Activated B cell treated with CpG ODN at 0.5 μM for 24 hours (primary cell): ENCODE measurements at places on chromosomes 6 and 20.

GRCh38 chr6:32816746-32817204 is at the start of gene HLA-DOB:
Gene HLA-DOB, minus strand, starts transcription at chr6:32817002. Its CDS starts 51 bp downstream, at chr6:32816951.
- peaks cover 45% of the 10 kb centered on the region for H3K36me3 ChIP-seq
- DNase-seq = no peak
- peaks cover 96% of the 10 kb centered on the region for H3K4me1 ChIP-seq

- H3K27me3 ChIP-seq = no peaks in the 10 kb centered on the region
- peaks cover 25% of the 10 kb centered on the region for H3K36me3 ChIP-seq
- peaks cover 16% of the 10 kb centered on the region for H3K4me1 ChIP-seq
- H3K4me3 ChIP-seq = peak overlapping the region; percentile 94
Observed at GRCh38 chr6:31805939-31806469, 762 bp downstream of the LSM2 start.

- DNase-seq = peak; percentile 37
- no peaks in the 10 kb centered on the region for H3K36me3 ChIP-seq
- peaks cover 80% of the 10 kb centered on the region for H3K27me3 ChIP-seq
- peak overlapping the region; percentile 63 for H3K27ac ChIP-seq
- H3K4me1 ChIP-seq = peaks cover 85% of the 10 kb centered on the region
- H3K4me3 ChIP-seq = peak overlapping the region; percentile 61
Observed at GRCh38 chr20:38726804-38727606, 2.7 kb downstream of the SLC32A1 start.

DNA sequence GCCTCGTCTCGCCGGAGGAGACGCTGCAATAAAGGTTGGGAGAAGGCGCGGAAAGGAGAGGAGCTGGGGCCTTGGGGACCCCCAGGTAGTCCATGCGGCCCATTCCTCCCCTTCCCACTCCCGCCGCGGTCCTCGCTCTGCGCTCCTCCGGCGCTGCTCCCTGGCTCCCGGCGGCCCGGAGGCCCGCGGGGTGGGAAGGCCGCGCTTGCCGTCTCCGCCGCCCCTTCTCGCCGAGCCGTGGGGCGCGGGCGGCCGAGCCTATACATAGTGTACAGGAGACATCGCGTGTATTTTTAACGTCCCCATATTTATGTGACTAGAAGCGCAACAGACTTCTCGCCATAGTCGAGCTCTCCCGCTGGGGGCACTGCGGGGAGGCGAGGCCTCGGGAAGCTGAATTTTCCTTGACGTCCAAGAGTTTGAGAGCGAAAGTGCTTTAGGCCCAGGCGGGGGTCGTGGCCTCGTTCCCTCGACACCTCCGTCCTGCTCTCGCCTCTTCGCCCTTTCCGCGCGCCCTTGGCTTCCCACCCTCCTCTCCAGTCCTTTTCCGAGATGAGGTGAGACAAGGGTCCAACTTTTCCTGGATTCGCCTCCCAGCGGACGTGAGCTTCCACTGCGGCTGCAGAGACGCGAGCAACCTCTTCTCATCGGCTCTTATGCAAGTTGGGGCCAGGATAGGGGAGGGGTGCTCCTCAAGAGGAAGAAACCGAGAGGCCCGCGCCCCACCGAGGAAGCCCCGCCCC is 29.0 kb downstream of the SLC12A5 start:
- no peak overlapping the region for H3K27ac ChIP-seq
- DNase-seq = no peak
- peaks cover 29% of the 10 kb centered on the region for H3K27me3 ChIP-seq

- H3K4me3 ChIP-seq = no peak overlapping the region
- no peak overlapping the region for H3K27ac ChIP-seq
- H3K27me3 ChIP-seq = no peaks in the 10 kb centered on the region
- H3K4me1 ChIP-seq = peaks cover 4% of the 10 kb centered on the region
- no peak for DNase-seq
- no peaks in the 10 kb centered on the region for H3K36me3 ChIP-seq
Observed at GRCh38 chr20:1015181-1015580, 13.1 kb upstream of the RSPO4 start.

GRCh38 chr6:134624781-134625180 is 306.9 kb upstream of the SGK1 start:
- no peak for DNase-seq
- H3K27me3 ChIP-seq = peaks cover 3% of the 10 kb centered on the region
- no peak overlapping the region for H3K27ac ChIP-seq
- no peaks in the 10 kb centered on the region for H3K36me3 ChIP-seq
- H3K4me1 ChIP-seq = no peaks in the 10 kb centered on the region

DNA sequence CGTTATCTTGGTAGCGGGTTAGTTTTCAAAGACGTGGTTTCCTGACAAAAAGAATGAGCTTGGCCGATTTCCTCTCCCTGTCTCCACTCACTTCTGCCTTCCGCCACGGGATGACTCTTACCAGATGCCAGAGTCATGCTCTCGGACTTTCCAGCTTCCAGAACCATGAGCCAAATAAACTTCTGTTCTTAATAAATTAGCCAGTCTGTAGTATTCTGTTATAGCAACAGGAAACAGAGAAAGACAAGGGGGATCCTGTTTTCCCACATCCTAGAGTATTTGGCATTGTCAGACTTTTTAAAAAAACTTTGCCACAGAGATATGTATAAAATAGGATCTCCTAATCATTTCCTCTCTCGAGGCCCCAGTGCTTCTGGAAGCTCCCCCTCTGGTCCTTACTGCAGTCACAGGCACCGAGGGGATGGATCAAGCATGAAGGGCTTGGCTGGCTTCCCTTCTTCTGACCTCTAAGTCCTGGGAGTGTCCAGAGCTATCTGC is 84.9 kb upstream of the NAA20 start:
- H3K4me1 ChIP-seq = peaks cover 32% of the 10 kb centered on the region
- H3K27me3 ChIP-seq = no peaks in the 10 kb centered on the region
- no peak overlapping the region for H3K4me3 ChIP-seq

DNA sequence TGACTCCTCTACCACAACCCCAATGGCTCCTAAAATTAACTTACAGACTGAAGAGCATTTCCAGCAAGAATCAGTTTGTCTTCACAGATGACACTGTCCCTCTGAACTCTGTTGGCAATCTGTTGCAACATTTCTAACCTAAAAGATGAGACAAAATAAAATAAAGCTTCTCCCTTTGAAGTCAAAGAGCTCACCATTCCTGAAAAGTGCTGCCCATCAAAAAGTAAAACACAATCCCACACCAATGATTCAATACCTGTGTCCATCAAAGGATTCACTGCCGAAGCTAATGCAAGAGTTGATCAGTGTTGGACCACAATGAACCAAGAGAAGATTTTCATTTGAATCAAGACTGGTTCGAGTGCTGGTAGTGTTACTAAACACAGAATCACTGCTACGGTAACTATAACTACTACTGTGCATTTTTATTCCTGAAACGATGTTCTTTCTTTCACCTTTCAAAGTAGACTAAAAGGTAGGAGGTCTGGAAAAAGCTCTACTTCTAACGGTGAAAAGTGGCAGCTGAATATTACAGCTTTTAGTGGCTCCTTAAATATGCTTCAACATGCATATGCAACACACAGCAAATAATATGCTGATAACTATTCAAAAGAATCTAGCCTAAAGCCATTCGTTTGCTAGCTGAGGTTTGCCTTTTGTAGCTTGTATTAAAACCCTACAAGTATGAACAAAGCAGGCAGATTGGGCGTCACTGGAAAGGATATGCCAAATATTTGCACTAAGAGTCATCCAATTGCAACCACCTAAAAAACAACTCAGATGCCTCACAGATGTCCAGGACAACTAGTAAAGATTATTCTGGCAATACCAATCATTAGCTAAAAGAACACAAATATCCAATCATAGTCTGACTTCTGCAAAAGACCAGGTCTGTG is at the start of gene DST:
DST (minus strand) TSS at position 524 of the 896 bp plus-strand sequence.
- no peaks in the 10 kb centered on the region for H3K4me1 ChIP-seq
- no peak for DNase-seq
- H3K36me3 ChIP-seq = no peaks in the 10 kb centered on the region

DNA sequence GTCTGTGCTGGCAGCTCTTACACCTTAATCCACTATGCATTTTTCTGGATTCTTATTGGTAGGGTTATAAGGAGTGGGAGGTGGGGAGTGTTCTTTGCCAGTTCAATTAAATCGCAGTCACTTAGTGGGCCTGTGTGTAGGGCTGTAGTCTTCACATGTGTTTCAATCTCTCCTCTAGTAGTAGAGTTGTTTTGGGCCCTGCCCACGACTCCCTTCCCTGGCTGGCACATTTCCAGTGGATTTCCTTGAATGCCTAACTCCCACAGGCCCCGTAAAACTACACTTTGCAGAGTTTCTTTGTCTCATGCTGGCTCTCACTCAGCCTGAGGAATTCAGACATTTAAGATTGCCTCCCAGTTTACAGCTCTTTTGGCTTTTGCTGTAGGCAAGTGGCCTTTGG is 414.0 kb upstream of the OPRM1 start:
- no peaks in the 10 kb centered on the region for H3K4me1 ChIP-seq
- H3K27me3 ChIP-seq = no peaks in the 10 kb centered on the region
- no peaks in the 10 kb centered on the region for H3K36me3 ChIP-seq
- no peak overlapping the region for H3K4me3 ChIP-seq
- H3K27ac ChIP-seq = no peak overlapping the region

GRCh38 chr20:33339515-33340058 is 56.6 kb downstream of the BPIFB1 start:
- no peak for DNase-seq
- no peaks in the 10 kb centered on the region for H3K36me3 ChIP-seq
- H3K4me3 ChIP-seq = no peak overlapping the region
- H3K27me3 ChIP-seq = peaks cover 2% of the 10 kb centered on the region
- H3K4me1 ChIP-seq = peaks cover 13% of the 10 kb centered on the region
- no peak overlapping the region for H3K27ac ChIP-seq

DNA sequence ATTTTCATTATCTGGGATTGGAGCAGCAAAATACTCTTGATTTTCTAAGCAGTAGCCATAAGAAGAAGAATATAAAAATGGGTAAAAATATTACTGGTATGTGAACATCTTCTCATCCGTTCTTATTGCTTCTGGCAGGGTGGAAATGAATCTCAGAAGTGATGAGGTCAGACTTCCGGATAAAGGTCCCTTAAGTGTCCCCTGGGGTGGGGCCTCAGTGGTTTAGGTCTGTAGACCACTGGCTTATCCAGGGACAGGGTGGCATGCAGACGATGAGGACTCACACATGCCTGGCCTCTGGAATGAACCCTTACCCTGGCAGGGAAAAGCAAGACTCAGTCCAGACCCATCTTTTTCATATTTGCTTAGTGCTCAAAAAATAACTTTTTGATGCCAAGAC is 143.3 kb downstream of the UST start:
- peaks cover 7% of the 10 kb centered on the region for H3K4me1 ChIP-seq
- H3K27ac ChIP-seq = no peak overlapping the region
- no peak overlapping the region for H3K4me3 ChIP-seq
- H3K36me3 ChIP-seq = peaks cover 32% of the 10 kb centered on the region
- DNase-seq = no peak
- no peaks in the 10 kb centered on the region for H3K27me3 ChIP-seq

DNA sequence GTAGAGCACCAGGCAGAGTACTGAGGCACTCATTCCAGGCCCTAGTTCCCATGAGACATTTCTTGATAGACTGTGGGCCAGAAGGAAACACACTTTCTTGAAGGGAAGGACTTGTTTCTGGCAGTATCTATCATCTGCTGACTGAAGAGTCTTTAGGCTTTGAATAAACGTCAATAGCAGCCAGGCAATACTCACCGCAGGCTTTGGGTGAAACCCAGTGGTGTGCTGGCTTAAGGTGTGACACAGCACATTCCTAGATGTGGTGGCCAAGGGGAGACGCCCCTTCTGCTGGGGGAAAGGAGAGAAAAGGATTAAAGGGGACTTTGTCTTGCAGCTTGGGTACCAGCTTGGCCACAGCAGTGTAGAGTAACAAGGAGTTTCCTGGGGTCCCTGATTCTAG is 1039.6 kb downstream of the HACE1 start:
- H3K4me3 ChIP-seq = no peak overlapping the region
- no peak overlapping the region for H3K27ac ChIP-seq
- no peaks in the 10 kb centered on the region for H3K4me1 ChIP-seq
- H3K36me3 ChIP-seq = no peaks in the 10 kb centered on the region
- no peaks in the 10 kb centered on the region for H3K27me3 ChIP-seq
- no peak for DNase-seq

DNA sequence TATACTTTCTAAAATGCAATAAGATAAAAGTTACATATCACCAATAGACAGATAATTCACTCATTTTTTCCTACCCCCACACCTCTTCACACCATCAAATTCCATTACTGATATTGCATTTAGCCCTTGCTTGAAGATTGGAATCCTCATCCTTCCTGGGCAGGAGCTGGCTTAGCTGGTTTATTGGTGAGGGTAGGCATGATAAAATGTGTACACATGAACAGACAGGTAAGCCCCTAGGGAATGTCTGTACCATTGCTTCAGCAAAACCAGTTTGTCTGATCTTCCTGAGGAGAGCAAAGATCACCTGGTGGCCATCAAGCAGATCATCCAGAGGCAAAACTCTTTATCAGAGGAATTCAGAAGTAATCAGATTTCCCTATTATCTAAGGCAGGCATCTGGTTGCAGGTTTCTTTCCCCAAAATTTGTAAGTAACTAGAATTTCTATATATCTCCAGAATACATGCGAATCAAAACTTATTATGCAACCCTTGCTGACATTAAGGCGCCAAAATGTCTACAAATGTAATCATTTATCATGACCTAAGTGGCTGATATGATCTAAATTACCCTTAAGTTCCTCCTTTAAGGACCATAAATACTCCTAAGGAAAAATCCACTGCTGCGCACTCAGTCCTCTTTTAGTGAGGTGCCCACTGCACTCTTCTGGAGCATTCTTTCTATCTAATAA is 6.6 kb upstream of the FABP7 start:
- no peaks in the 10 kb centered on the region for H3K27me3 ChIP-seq
- no peak overlapping the region for H3K27ac ChIP-seq
- no peak overlapping the region for H3K4me3 ChIP-seq
- no peaks in the 10 kb centered on the region for H3K4me1 ChIP-seq

DNA sequence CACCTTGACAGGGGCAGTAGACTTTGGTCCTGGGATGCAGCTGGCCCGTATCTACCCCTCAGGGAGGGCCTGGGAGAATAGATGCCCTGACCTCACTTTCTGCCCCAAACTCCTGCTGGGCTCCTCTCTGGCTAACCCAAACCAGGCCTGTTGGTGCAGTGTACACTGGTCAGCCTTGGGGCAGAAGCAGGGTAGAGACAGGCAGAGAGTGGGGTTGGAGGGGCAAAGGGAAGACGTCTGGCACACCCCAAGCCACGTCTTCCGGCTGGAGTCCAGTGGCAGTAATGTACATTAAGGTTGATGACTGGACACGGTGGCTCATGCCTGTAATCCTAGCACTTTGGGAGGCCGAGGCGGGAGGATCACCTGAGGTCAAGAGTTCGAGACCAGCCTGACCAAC is 9.3 kb downstream of the DDR1 start:
- H3K4me3 ChIP-seq = no peak overlapping the region
- peaks cover 55% of the 10 kb centered on the region for H3K36me3 ChIP-seq
- no peaks in the 10 kb centered on the region for H3K27me3 ChIP-seq
- H3K27ac ChIP-seq = no peak overlapping the region
- H3K4me1 ChIP-seq = no peaks in the 10 kb centered on the region

GRCh38 chr6:71056656-71057055 is 99.8 kb upstream of the B3GAT2 start:
- no peak overlapping the region for H3K4me3 ChIP-seq
- no peaks in the 10 kb centered on the region for H3K36me3 ChIP-seq
- no peak overlapping the region for H3K27ac ChIP-seq

GRCh38 chr20:4710106-4710475 is 11.6 kb upstream of the PRND start:
- no peak overlapping the region for H3K4me3 ChIP-seq
- H3K36me3 ChIP-seq = no peaks in the 10 kb centered on the region
- DNase-seq = no peak
- H3K4me1 ChIP-seq = peaks cover 7% of the 10 kb centered on the region

GRCh38 chr6:44451803-44452695 is 64.5 kb downstream of the CDC5L start:
- H3K4me3 ChIP-seq = no peak overlapping the region
- H3K27ac ChIP-seq = no peak overlapping the region
- peaks cover 41% of the 10 kb centered on the region for H3K36me3 ChIP-seq
- no peaks in the 10 kb centered on the region for H3K27me3 ChIP-seq
- no peak for DNase-seq

- H3K4me3 ChIP-seq = no peak overlapping the region
- H3K27me3 ChIP-seq = no peaks in the 10 kb centered on the region
- DNase-seq = no peak
Observed at GRCh38 chr6:76992553-76992952, 470.7 kb downstream of the HTR1B start.
